Activated CD8-positive, alpha-beta memory T cell treated with anti-CD3 and anti-CD28 coated beads for 4 hours (primary cell): ENCODE measurements at places on chromosomes 6 and 20.

- DNase-seq: no peak
Observed at GRCh38 chr20:38569747-38570525, 11.1 kb upstream of the ADIG start.

DNA sequence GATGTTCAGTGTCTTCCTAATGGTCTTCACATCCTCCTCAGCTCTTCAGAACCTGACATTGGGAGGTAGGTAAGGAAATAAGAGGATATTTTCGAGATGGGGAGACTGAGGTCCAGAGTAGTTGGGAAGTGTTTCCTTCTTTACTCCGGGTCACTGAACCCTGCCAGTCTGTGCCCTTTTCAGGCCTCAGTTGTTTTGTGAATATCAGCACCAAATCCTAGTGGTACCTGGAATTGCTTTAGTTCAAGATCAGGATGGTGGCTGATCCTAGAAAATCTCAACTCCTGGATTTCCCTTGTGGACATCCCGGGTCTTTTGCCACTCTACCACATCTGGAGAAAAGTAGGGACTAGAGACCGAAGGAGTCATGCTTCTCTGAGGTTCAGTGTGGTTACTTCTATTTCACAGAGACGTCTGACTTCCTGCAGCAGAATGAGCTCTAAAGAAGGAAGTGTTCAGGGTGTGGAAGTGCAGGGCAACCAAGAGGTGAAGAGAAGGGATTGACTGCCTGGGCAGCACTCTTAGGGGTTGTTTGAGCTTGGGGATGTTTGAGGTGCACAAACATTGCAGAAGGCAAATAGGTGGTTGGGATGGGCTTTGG is 995 bp downstream of the STK4 start:
- DNase-seq: no peak

DNA sequence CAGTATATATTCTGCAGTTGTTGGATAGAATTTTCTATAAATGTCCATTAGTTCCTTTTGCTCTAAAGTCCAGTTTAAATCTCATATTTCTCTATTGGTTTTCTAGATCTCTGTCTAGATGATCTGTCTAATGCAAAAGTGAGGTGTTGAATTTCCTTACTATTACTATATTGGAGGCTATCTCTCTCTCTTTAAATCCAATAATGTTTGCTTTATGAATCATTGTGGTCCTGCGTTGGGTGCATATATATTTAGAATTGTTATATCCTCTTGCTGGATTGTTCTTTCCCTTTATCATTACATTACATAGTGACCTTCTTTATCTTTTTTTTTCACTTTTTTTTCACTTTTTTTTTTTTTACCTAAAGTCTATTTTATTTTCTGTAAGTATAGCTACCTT is 208.5 kb upstream of the ASCC3 start:
- DNase-seq: no peak

GRCh38 chr6:55175078-55176049 is 1.0 kb downstream of the HCRTR2 start:
- DNase-seq: no peak

- DNase-seq: no peak
Observed at GRCh38 chr6:2208468-2208867, 36.9 kb downstream of the GMDS start.

GRCh38 chr6:117676577-117677218 is 1.4 kb downstream of the NUS1 start:
- no peak for DNase-seq

DNA sequence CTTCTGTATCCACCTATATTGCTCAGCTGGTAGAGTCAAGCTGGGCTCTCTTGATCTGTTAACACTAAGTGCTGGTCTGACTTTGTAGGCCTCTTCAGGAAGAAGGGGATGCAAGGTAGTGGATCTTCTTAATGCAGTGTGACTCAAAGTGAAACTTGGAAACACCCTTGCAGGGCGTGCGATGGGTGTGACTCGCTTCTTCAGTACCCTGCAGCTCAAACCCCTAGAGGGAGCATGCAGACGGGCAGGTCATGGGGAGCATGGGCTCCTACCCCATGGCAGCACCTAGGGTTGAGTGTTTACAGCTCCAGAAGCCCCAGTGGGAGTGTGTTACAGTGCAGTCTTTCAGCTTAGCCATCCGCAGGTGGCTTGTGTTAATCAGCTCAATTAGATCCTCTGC is 757 bp upstream of the SAMD3 start:
- no peak for DNase-seq

GRCh38 chr20:52405417-52405816 is 213.8 kb upstream of the ZFP64 start:
- DNase-seq: no peak

DNA sequence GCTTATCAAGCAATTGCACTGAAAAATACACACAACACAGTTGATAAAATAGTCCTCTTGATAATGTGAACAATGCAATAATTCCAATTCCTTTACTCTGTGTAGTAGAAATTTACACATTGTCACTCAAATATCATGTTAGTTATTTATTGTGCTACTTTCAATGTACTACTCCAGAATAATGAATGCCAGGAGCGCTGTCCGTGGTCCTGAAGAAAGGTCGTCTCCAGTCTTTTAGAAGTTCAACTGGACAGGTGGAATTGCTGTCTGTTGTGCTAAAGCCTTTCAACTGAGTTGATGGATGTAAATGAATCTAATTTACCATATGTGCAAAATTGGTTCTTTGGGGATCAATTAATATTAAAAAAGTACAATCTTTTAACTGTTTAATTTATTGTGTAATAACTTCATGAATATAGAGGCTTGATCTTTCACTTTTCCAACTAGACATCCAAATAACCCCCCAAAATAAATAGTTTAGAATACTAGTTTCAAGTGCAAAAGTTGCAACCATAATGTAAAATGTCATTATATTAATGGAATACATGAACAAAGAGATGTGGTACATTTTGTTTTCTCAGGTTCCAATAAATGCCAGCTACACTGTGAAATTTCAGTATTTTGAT is 3.2 kb downstream of the GRIK2 start:
- DNase-seq: no peak

GRCh38 chr20:48040491-48040890 is 255.2 kb upstream of the SULF2 start:
- DNase-seq: no peak

DNA sequence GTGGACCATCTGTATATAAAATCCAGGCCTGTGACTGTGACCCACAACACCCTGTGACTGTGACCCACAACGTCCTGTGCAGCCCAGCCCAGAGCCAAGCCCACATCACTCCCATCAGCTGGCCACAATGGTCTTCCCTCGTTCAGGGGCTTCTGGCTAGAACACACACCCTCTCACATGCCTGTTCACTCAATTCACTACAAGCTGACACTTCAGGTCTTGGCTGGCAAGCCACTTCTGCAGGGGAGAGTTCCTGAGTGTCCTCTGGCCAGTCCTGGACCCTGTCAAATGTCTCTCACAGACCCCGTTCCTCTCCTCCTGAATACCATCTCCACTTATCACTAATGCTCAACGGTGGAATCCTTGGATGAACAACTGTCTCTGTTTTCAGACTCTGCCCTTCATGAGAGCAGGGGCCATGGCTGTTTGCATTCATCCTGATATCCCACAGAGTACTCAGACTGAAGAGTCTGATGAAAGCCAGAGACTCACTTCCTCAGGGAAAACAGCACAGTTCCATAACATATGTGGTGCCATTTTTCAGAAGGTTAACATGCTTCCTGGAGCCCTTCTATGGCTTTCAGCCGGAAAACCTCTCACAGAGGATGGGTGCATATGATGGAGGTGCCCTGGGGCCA is 56.0 kb downstream of the MYH7B start:
- DNase-seq: no peak

DNA sequence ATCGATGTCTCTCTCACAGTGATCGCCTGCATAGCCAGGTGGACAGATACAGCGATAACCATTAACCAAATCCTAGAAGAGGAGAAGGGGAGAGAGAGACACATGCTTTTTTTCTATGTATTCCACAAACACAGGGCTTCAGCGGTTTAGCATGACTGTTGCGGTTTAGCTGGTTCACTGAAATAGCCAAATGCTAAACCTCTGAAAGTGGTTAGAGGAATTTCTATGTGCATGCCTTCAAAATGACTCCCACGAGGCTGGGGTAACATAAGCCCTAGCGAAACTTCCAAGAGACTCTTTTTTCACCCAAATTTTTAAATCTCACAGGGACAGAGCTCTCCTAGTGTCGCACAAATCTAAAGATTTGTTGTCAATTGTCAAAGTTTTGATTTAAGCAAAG is 25.1 kb downstream of the JAG1 start:
- DNase-seq: no peak

DNA sequence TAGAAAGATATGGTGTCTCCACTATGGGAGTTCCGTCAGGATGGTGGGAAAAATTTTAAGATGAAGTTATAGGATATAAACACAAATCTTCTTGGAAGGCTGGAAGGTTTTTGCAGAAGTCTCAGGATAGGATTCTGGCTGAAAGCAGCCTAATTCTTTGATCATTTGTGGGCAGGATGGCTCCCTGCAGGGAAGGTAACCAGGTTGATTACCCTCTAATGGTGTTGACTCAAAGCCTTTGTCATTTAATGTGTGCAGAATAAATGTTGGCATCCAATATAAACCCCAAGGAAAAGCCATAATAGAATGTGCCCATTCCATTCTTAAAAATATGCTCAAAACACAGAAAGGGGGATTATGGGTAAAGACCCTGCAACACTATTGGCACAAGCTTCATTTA is 204.3 kb downstream of the EPM2A start:
- DNase-seq: no peak

- no peak for DNase-seq
Observed at GRCh38 chr6:26576929-26577719, 19.6 kb upstream of the ABT1 start.

DNA sequence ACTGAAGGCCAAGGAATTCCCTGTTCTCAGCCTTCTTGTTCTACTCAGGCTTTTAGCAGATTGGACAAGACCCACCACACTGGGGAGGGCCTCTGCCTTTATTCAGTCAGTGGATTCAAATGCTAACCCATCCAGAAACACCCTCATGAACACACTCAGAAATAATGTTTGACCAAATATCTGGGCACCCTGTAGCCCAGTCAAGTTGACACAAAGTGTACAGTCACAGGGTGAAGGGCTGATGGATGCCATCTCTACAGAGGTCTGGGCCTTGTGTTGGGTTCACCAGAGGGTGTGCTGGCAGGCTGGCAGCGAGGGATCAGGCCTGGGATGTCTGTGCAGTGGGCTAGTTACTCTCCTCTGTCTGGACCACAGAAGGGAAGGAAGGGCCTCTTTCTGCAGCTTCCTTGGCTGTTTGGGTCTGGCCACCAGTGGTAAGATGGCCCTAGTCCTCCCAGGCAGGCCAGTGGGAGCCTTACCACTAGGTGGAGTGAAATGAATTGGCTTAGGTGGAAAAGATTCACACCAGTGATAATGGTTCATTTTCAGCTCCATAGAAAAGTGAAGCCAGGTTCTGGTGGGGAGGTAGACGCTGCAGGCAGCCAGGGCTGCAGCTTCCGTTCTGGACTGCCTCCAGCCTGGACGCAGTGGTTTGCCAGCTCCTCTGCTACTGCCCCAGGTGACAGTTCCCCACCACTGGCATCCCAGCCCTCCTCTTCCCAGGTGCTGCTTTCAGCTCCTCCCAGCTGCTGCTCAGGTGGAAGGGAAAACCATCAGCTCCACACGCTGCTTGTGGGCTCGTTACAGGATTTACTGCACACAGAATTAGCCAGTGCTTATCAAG is 9.2 kb downstream of the TUBB2A start:
- no peak for DNase-seq

GRCh38 chr6:46491201-46491627 is at the start of gene RCAN2:
TSS of gene RCAN2 (minus strand) at chr6:46491449.
- no peak for DNase-seq

DNA sequence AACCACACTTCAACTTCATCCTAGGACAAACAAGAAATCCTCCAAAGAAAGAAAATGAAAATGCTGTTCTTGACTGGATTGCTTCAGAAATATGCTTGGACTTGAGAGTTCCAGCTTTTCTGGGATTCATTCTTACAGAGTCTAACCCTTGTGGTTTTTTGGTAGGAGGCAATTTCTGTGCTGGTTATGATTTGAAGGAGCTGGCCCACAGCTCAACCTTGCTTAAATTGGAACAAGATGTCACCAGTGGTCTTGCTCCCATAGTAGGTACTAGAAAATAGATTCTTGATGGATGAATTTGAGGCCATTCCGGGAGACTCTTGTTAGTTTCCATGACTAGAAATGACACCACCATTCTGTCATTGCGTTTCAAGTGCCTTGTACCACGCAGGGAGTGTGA is 54.3 kb upstream of the BMP6 start:
- DNase-seq: no peak

DNA sequence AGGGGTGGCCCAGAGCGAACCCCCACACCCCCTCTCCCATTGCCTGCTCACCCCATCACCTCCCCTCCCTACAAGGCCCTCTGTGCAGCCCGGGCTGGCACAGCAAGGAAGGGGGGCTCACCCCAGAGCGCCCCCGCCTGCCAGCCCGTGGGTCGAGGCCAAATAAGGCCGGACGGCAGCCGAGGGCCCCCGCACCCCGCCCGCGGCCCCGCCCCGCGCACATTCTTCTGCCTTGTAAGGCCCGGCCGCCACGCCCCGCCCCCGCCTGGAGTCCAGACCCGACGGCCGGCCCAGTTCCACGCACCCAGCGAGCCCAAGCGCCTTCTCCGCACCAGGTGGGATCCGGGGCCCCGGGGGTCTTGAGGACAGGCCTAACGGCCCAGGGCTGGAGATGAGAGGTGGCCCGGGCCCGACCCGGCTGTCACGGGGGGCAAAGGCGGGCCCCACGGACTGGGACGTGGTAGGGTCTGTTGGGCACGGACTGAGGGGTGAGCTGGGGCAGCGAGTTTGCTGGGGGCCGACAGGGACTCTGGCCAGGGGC is at the start of gene MYL9:
MYL9 (plus strand) TSS at position 293 of the 541 bp plus-strand sequence. CDS start 3,366 bp downstream, outside the sequence.
- DNase-seq: no peak

DNA sequence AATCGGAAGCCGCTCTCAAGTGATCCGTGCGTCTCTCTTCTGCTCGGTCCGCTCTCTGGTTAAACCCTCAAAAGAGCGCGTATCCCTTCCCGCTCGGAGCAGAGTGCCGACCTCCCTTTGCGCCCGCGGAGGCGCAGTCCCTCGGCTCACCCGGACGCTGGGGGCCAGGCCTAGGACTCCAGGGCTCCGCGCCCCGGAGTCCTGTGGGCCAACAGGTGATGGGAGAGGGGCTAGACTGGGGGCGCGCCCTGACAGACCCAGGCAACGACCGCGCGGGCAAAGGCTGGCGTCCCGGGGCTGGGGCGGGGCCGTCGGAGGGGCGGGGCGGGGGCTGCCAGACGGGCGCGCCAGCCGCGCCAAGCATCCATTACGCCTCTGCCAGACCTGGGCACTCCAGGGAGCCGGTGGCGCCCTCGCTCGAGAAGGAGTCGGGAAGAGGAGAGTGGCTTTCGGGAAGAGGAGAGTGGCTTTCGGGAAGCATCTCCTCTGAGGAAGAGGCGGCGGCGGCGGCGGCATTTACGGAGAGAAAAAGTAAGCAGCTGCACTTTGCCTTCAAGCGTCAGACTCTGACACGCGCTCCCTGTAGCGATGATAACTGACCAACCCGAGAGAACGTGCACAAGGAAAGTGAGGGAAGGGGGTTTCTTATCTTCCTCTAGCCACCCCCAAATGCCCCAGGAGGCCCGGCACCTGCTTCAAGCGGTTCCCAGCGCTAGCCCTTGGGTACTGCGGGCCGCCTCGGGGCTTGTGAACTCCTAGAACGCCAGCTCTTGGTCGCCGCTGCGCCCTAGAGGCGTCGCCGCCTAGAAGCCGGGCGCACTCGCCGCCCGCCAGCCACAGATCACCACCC is 2.6 kb downstream of the EPHA7 start:
- DNase-seq: no peak
